ENCODE measurements at places on chromosomes 2 and 18. TPM values are rescaled to one million over a fixed set of nuclear protein-coding genes. Genes with fewer than 3 reads are reported as not detected.

DNA sequence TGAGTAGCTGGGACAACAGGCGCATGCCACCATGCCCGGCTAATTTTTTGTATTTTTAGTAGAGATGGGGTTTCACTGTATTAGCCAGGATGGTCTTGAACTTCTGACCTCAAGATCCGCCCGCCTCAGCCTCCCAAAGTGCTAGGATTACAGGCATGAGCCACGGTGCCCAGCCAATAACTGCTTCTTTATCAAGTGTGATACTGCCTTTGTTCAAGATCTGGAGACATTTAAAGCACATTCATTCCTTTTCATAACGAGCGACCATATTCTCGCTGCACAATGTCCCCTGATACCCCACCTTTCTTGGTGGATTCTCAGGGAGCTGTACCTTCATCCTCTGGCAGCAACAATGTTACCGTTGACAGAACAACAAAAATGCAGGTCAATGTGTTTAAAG, 75.4 kb downstream of the PIEZO2 start:
- DNase-seq = no peak

DNA sequence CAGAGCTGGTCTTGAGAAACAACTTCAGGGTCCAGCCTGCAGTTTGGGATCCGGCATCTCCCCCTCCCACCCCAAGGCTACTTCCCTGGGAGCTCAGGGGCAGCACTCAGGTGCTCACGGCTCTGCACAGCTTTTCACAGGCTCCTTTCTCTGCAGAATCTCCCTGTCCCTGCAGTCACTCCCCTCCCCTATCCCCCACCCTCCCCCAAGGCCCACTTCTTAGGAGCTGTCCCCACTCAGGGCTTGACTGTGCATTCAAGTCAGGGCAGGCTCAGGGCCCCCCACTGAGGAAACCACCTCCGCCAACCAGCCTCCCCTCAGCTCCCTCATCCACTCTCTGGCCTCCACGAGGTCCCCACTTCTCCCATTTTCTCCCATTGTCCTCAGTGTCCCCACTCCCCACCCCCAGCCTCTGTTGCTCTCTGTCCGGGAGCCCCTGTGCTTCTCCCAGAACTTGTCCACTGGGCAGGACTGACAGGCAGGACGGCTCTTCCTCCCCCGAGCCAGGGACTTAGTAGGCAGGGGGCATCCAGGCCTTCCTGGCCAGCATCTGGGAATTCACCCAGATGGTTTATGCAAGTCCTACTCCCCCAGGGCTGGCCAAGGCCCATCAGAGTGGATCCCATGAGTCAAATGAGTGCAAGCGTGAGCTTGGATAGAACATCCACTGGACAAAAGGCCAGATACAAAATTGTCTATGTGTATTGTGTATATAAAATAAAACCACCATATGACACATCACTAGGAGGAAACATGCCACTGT, 7.6 kb downstream of the NMUR1 start:
- DNase-seq = no peak

- DNase-seq = no peak
Measured at GRCh38 chr2:10085043-10085667, 4.9 kb upstream of the CYS1 start.

DNA sequence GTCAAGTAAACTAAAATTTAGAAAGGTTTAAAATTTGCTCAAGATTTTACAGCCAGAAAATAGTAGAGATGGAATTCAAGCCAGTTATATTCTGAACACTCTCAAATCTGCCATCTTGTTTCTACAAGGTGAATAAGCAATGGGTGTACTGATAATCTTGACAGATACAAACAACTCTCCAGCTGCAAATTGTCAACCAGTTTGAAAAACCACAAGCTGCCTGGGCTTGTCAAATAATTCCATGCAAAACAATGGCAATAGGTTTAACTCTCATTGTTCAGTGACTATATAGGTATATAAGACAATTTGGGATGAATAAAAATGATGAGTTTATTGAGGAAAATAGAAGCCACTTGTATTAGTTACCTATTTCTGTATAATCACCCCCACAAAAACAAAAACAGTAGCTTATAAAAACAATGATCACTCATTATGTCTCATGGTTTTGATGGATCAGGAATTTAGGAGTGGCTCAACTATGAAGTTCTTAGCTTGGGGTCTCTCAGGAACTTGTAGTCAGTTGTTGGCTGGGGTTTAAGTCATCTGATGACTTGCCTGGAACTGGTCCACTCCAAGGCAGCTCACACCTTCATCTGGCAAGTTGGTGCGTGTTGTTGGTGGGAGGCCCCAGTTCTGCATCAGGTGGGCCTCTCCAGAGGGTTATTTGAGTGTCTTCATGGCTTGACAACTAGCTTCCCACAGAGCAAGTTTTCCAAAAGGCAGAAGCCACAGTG, 12.6 kb upstream of the EVA1A start:
- no peak for DNase-seq

DNA sequence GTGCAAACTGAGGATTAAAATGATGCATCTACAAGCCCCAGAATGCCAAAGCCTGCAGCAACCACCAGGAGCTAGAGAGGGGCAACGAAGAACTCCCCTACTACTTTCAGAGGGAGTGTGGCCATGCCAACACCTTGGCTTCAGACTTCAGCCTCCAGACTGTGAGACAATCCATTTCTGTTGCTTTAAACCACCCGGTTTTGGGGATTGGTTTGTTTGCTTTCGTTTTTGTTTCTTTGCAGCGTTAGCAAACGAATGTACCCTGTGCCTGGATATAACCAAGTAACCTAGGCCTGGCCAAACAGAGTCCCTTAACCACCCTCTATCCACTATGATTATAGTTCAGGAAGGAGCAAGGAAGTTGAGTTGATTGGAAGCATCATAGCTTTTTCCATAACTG, 171.2 kb upstream of the NCK2 start:
- DNase-seq = no peak

DNA sequence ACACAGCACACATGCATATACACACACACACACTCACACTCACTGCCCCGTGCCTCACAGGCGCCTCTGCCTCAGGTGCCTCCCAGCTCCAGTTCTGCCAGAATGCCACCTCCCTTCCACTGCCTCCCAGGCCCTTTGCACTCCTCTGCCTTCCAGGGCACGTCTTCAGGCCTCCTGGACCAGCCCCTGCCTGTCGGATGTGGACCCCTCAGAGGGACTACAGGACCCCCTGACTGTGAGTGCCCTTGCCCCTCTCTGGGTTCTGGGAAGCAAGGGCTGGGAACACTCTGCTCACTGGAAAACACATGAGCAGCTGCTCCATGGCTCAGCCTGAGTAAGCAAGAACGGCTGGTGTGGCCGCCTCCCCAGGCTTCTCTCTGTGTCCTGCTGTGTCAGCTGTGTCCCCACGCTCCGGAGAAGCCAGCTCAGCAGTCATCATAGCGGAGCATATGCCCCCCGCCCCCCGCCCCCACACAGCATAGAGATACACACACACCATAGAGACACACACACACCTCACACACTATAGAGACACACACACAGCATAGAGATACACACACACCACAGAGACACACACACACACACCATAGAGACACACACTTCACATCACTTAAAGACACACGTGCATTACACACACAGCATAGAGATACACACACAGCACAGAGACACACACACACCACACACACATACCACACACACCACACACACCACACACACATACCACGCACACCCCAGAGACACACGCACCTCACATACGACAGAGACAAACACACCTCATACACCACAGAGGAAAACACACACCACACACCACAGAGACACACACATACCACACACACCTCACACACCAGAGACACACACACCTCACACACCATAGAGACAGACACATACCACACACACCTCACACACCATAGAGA, 271.3 kb downstream of the CYRIA start:
- no peak for DNase-seq

GRCh38 chr18:3456686-3457069, 6.7 kb downstream of the TGIF1 start:
- no peak for DNase-seq

GRCh38 chr2:143397884-143398614, 268.8 kb downstream of the ARHGAP15 start:
- DNase-seq = peak; percentile 54

DNA sequence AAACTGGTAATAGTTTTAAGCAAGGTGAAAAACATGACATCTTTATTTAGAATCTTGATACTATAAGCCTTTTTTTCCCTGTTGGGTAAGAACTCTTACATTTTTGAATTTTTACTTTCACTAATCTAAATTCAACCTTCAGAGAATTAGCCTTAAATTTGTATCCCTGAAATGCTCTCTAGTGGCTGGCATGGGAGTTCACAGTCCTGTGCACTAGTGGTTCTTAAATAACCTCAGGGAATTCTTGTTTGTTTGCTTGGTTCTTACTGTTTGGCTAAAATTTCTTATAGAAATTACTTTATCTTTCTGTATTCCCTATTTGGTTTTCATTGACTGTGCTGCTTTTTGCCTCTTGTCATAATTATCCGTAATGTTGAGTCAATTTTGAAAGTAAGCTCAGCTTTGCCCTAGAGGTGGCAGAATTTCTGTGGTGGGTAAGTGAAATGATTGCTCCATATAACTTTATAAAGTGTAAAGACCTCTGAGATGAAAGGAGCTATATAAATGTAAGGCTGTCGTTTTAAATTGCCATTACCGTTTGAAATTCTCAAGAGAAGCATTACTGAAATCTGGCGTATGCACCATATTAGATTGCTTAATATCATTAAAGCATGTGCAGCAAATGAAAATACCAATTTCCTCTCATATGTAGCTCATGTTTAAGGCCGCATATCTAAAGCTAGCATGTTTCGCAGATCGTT, 391.3 kb upstream of the FIGN start:
- no peak for DNase-seq

DNA sequence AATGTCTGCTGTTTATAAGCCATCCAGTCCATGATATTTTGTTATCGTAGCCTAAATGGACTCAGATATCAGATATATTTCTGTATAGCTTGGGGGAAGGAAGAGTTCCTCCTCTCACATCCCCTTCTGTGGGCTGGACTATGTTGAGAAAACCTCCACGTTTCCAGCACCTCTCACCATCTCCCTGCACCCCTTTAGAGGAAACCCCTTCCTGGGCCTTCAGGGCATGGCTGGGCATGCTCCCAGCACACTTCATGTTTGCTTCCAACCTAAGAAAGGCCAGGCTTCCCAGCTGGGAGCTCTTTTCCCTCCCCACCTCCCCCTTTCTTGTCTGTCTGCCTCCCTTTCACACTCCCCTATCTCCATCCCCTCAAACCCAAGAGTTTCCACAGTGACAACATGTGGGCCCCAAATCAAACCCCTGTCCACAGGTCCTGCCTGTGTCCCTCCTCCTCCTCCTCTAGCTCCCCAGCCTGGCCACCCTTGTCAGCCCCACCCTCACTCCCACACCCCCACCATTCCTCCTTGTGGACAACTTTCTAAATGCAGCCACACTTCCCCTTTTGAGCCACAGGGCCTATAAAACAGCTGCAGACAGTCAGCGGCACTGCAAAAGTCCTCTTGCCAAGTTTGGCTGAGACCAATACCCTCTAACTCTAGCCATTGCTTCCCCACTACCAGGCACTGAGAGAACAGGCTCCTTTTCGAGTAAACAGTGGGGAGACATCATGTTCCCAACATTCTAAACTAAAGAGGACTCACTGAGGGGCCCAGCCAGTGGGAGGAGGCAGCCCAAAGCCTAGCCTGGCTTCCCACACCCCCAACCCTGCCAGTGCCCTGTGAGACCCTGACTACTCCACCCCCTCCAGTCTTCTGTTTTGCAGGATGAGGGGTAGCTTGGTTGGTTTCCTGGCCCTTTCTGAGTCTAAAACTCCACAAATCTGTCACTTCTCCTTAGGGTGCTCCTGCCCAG, 120.5 kb downstream of the ZFP36L2 start:
- no peak for DNase-seq

- DNase-seq = no peak
Measured at GRCh38 chr2:228747483-228747882, 523.6 kb downstream of the PID1 start.

- peak; percentile 62 for DNase-seq
Measured at GRCh38 chr2:138997856-138998517, 217.8 kb upstream of the NXPH2 start.

DNA sequence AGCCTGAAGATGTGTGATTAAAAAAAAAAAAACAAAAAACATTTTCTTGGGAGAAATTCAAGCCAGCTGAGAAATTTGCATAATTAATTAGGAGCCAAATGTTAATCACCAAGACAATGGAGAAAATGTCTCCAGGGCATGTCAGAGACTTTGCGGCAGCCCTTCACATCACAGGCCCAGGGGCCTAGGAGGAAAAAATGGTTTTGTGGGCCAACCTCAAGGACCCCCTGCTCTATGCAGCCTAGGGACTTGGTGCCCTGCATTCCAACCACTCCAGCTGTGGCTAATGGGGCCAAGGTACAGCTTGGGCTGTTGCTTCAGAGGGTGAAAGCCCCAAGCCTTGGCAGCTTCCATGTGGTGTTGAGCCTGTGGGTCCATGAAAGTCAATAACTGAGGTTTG, 241.9 kb upstream of the THUMPD2 start:
- no peak for DNase-seq

DNA sequence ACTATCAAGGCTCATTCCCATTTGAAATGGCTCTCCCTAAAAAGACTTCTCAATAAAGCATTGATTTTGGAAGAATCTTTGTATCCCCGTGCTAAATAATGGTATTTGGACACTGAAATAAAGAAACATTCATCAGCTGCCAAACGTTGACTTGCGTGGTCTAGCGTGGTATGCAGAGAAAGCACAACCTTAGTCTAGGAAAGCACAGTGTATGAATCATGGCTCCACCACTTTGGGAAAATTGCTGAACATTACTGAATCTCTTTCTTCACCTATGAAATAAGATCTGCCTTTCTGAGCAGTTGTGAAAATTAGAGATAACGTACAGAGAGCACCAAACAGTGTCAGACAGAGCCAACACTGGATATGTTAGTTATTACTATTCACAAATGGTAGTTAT, 353.9 kb downstream of the SS18 start:
- no peak for DNase-seq

Gene ELAC1
- polyA plus RNA-seq = 10.8 TPM

Gene RTP5
- polyA plus RNA-seq = not detected

Gene SOCS6
- 17.4 TPM for polyA plus RNA-seq

Gene LINC00305
- polyA plus RNA-seq = not detected

Gene MEP1B
- not detected for polyA plus RNA-seq

Gene GLB1L
- polyA plus RNA-seq = 4.9 TPM

Measured in muscle of back (tissue), 13 donors.